ENCODE measurements at places on chromosomes 5 and 9.
A peak's percentile ranks its signal among the peaks of the same experiment; 100 is the strongest.

GRCh38 chr9:107024193-107024592 is 161.2 kb downstream of the ZNF462 start:
- DNase-seq: peak; percentile 19

- no peak for DNase-seq
These were observed 173.9 kb downstream of the GNAQ start for GRCh38 chr9:77857513-77858259.

- no peak for DNase-seq
These were observed 127.0 kb upstream of the VLDLR start for GRCh38 chr9:2494562-2494961.

GRCh38 chr5:174305241-174305681 is 259.8 kb downstream of the NSG2 start:
- no peak for DNase-seq

GRCh38 chr9:86828631-86829030 is 118.7 kb downstream of the GAS1 start:
- no peak for DNase-seq

All from NAMALWA (cell line).